ENCODE measurements at places on chromosomes 6 and 20.
A peak's percentile ranks its signal among the peaks of the same experiment; 100 is the strongest.

DNA sequence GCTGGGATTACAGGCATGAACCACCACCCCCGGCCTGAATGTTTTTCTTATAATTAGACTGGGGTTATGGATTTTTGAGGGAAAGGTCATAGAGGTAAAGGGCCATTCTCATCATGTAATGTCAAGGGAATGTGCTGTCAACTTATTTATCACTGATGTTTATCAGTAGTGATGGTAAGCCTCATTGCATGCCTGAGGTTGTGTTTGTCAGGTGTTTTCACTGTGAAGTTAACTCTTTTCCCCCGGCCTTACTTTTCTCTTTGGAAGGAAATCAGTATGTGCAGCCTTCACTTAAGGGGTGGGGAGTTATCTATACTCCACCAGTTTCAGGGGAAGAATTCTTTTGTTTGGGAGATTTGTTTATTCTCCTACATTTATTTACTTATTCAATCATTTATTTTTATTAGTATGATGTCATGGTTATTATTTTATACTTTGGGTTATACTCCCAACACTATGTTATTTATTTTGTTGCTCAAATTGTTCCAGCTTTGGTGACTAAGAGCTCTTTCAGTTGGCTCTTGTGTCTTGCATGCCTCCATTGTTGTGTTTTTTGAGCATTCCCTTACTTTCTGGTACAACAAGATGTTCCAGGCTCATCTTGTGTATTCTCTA lies 2.8 kb upstream of the SLC17A5 start:
- DNase-seq = no peak

DNA sequence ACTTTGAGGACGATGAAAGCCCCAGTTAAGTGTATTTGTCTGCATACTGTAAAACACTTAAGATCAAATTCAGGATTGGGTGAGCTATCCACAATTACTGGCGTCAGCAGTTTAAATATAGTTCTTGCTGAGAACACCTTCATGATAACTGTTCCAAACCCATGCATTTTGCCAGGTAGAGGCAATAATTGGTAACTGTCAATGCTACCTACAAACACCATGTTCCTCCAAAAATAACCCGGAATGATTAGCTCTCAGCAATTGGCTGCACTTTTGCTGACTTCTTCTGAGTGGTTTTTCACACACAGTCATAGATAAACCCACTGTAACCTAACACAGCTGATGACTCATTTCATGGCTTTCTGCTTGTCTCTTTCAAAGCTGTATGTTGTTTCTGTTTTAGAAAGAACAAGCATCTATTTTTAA lies 1358.6 kb upstream of the GJE1 start:
- DNase-seq = peak; percentile 84

- DNase-seq = no peak
Observed at GRCh38 chr6:91328241-91328640, 741.4 kb upstream of the MAP3K7 start.

- no peak for DNase-seq
Observed at GRCh38 chr6:167200806-167201205, 43.0 kb upstream of the GPR31 start.

GRCh38 chr6:47163536-47163935 lies 121.4 kb upstream of the ADGRF1 start:
- no peak for DNase-seq

DNA sequence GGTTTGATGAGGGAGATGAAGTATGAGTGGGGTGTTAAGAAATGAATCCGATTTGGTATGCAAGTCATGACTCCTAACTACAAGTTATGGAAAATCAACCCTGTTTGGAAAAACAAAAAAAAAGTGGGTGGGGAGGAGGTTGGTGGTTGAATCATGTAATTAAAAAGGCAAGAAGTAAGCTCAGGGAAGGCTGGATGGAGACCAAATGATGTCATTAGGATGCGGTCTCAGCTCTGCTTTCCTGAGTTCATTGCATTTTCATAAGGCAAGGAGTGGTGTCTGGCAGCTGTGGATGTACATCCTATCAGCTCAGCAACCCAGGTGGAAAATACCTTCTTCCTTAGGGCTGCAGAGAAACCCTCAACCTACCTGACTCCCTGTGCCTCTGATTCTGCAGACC lies 60.4 kb upstream of the AKAP12 start:
- peak; percentile 90 for DNase-seq

DNA sequence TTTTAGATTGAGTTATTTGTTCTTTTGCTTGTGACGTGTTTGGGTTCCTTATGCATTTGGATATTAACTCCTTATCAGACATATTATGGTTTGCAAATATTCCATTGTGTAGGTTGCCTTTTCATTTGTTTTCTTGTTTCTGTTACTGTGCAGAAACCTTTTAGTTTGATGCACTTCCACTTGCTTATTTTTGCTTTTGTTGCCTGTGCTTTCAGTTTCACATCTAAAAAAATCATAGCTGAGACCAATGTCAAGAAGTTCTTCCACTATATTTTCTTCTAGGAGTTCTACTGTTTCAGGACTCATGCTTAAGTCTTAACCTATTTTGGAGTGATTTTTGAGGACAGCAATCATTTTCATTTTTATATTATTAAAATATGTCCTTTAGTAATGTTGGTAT lies 113.5 kb downstream of the EPM2A start:
- no peak for DNase-seq

DNA sequence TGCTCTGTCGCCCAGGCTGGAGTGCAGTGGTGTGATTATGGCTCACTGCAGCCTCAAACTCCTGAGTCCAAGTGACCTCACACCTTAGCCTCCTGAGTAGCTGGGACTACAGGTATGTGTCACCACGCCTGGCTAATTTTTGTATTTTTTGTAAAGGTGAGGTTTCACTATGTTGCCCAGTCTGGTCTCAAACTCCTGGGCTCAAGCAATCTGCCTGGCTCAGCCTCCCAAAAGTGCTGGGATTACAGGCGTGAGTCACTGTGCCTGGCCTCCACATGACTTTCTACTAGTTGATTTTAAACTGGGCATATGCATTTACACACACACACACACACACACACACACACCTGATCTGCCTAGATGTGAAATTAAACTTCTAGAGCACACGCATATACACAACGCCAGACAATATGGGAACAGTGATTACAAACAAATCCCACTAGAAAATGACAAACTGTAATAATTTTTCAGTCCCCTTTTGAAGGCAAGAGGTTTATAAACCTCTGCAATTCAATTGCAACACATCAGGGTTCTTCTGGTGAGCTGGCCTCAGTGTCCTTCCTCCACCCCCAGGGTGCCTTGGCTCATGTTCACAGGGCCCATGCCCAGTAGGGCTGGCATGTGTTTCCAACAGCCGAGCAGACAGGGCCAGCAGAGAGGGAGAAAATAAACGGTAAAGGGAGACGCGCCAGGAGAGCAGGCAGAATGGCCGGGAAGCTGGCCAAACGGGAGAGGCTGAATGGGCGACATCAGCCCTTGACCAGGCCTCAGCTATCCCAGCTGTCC lies 31.2 kb downstream of the PARD6B start:
- no peak for DNase-seq

- DNase-seq = no peak
Observed at GRCh38 chr6:40256224-40256623, 322.0 kb upstream of the MOCS1 start.

- no peak for DNase-seq
Observed at GRCh38 chr6:158323561-158323958, 11.3 kb downstream of the TULP4 start.

DNA sequence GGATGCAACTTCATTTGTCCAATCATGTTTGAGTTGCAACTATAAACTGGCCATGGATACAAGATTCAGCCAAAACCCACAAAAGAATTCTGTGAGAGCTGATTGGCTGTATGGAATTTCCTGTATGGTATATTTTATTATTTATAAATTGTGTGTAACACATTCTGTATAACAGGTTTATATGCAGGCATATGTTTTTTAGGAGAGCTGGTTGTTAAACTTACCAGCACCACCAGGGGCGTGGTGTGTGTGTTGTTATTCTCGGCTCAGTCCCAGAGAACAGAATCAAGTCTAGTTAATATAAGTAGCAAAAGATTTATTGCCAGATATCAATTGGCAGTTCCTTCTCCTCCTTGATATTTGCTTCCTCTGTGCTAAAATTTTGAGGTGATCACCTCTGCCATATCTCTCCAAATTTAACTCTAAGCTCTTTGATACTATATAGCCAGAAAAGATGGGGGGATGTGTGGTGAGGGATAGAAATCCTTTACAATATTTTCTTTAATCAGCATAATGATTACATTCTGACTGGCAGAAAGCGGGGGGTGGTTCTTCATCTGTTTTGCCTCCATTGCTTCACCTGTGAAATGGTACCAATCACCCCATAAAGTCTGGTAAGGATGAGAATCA lies 22.9 kb downstream of the CNBD2 start:
- DNase-seq = peak; percentile 22

- DNase-seq = no peak
Observed at GRCh38 chr6:42787063-42787472, 5.2 kb downstream of the BICRAL start.
